CD4-positive, alpha-beta T cell (primary cell): ENCODE measurements at places on chromosomes 13 and 19. TPM values are rescaled to one million over a fixed set of nuclear protein-coding genes. Genes with fewer than 3 reads are reported as not detected.

Gene ZNF134
- total RNA-seq = 24.6 TPM

Gene TEX26
- total RNA-seq = not detected

Gene PDX1
- not detected for total RNA-seq

Gene PEX11G
- total RNA-seq = not detected

Gene CRX
- total RNA-seq = not detected

Gene CEACAM7
- total RNA-seq = not detected

Gene MEDAG
- total RNA-seq = not detected

Gene CEACAM1
- total RNA-seq = 1.2 TPM

Gene LRRC8E
- total RNA-seq = not detected

Gene SLC7A10
- total RNA-seq = not detected

Gene STX10
- 40.9 TPM for total RNA-seq

Gene ONECUT3
- total RNA-seq = not detected

Gene C19orf25
- total RNA-seq = 15.8 TPM

Gene CEACAM8
- not detected for total RNA-seq

Gene GATAD2A
- 104 TPM for total RNA-seq

DNA sequence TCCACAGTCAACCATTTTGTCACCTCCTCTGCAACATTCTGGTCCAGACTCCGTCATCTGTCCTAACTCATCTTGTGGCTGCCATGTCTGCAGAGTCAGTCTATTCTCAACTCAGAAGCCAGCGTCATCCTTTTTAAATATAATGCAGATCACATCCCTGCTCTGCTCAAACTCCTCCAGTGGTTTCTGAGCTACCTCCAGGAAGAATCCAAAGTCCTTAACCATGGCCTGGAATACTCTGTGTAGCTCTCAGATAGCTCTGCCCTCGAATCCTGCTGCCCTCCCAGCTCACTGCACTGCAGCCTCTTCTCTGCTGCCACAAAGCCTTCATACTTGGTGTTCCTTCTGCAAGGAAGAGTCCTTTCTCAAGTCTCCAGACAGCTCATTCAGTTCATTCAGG, 190.8 kb downstream of the FOXO1 start:
- DNase-seq = no peak

DNA sequence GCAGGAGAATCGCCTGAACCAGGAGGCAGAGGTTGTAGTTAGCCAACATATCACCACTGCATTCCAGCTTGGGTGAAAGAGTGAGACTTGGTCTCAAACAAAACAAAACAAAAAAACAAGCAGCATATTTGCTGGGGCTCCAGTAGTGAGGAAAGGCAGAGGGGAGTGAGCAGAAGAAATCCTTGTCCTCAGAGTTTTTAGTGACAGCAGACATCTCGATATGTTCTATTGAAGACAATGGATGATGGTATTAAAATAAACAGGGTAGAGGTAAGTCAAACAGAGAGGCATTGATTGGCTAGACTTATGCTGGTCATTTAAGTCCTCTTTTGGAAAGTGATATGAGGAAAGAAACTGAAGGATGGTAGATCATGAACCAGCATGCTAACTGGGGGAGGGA, 19.0 kb downstream of the NLRP7 start:
- DNase-seq = no peak

GRCh38 chr19:50000038-50000840, 24.9 kb downstream of the VRK3 start:
- DNase-seq = no peak

GRCh38 chr13:108902405-108903155, 273.2 kb downstream of the MYO16 start:
- no peak for DNase-seq

DNA sequence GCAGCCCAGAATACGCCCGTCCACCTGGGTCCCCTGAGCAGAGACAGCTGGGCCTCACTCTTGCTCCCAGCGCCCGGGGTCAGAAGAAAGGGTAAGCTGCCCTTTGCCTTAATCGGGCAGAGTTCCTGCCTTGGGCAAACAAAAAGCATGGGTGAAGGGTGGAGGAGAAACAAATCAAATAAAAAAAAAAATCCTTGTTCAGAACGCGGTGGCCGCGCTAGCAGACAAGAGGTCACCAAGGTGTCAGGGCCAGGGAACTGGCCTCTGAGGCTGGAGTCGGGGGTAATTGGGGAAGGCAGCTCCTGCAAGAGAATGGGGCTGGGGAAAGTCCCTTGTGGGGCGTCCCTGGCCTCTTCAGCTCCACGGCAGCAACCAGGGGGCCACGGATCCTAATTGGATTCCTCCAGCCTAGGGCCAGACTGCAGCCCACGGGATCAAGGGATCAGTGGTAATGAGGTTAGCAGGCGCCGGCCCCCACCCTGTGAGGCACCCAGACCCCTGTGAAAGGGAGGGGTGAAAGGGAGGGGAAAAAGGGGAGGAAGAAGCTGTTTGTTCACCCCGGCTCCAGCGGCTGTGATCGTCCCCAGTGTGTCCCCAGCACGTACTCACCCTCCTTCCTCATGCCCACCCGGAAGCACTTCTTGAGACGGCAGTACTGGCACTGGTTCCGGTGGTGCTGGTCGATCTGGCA, 5.5 kb downstream of the NR2F6 start:
- DNase-seq = no peak

DNA sequence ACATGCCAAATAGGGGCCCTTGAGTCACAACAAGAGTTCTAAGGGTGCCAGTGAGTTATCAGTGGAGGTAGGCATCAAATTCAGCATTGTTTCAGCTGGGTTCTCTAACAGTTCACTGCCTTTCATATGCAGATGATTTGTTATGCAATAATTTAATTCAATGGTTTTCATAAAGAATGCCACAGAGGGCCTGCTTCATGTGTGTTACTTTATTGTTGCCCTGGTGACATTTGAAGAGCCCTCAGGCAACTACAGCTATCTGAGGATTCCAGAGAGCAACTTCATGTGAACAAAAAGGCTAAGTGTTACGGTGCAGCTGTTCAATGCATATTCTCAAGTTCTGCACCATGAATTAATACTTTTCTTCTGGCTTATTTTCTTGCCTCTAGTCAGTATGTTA, 43.1 kb upstream of the STARD13 start:
- no peak for DNase-seq

GRCh38 chr19:13934785-13935109, 3.5 kb downstream of the PODNL1 start:
- no peak for DNase-seq

DNA sequence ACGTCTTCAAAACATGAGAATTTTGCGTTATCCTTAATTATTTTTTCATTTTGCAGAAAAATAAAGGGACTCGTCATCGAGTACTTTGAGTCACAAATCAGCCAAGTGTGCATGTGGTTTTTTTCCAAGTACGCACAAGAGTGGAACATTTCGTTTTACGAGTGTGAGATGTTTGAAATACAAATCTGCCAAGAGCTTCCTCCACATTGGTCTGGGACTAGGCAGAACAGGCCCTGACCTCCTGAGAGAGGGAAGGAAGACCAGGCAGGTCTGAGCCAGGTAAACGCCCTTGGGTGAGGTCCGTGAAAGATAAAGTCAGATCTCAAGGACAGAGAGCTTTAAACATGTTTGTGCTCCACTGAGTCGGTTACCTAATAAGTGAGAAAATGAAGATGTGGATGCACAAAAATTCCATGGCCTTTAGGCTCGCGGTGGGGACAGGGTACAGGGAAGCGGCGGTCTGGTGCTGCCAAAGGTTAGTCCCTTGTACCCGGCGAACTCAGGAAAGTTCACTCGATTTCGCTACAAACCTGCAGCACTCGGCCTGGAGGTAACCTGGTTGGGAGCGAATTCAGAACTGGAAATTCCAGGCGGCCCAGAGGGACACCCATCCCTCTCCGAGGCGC, 473 bp upstream of the ITM2B start:
- DNase-seq = no peak

- DNase-seq = no peak
Measured at GRCh38 chr13:22848539-22849052, 332.2 kb upstream of the SGCG start.

DNA sequence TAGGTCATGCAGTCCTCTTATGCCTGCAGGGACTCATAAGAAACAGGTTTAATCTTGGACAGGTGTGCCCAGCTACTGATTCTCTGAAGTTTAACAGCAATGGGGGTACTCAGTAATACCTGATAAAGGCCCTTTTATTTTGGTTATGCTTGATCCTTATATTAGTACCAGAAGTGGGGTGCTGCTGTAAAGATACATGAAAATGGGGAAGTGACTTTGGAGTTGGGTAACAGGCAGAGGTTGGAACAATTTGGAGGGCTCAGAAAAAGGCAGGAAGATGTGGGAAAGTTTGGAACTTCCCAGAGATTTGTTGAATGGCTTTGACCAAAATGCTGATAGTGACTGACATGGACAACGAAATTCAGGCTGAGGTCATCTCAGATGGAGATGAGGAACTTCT, 14.6 kb upstream of the TMTC4 start:
- DNase-seq = no peak

DNA sequence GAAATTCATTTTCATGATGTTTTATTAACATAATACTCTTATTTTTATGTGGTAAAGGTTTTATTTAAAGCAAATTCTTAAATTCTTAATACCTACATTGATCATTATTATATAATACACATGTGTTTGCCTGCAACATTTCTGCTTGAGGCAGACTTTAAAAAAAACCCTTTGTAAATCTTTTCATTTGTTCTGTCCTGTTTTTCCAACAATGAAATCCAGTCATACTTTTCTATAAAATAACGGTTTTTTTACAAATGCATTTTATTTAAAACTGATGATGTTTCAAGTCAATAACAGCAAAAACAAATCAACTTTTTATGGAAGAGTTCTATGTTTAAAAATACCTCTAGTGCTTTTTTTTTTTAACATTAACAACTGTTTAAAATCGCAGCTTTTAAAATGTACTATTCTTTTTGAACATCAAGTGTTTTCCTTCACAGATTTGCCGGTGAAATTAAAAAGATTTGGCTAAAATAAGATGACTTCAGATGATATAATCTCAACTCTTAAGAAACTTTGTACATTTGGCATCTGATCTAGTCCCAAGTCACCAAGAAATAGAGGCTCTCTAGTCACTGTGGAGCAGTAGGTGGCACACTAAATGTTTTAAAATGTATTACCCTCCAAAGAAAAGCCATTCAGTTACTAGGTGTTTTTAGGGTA, 5.1 kb downstream of the POU4F1 start:
- DNase-seq = no peak

DNA sequence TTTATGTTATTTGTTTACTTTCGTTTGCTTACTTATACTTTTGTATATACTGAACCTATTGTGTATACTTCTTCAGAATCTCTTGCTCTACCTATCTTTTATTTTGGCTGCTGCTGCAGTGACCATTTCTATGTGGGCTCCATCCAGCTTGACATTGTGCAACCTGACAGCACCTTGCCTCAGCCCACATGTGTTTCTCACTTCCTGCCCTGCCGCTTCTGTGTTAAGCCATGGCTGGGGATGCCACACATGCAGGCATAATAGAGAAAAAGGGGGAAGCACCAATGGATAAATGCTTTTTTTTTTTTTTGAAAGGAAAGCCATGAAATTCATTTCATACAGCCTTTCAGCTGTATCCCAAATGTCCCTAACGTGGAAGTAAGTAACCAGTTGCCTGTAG, 147.6 kb downstream of the RBM26 start:
- DNase-seq = no peak

DNA sequence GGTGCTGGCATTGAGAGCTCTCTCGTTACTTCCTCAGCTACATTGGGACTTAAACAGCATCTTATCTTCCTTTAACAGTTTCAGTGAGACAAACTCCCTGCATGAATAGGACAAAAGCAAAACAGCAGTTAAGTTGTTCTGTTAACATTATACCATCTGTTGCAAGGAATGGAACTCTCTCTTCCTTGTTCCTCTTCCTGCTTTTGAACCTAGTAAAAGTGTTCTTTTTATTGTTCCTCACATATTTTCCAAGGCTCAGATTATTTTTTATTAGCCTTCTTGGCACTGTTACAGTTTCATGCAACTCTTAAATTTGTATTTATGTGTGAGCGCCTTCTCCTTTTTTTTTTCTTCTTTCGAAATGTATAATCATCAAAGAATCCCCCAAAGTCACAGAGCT, 202.6 kb upstream of the UFM1 start:
- no peak for DNase-seq

DNA sequence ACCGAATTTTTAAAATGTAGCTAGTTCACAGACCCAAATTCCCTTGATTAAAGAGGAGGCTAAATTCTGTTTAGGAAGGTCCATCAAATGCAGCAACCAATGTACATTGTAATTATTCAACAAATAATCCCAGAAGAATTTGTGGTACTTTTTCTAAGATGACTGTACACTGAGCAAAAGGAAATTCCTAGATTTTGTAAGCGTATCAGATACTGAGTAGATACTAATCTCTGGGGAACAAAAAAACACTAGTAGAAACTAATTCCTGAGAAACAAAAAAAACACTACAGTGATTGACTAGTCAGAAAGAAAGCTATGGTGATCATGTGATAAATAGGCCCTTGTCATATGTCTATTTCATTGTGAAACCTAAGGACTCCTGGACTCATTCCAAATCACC, 246.1 kb downstream of the PCDH17 start:
- no peak for DNase-seq

DNA sequence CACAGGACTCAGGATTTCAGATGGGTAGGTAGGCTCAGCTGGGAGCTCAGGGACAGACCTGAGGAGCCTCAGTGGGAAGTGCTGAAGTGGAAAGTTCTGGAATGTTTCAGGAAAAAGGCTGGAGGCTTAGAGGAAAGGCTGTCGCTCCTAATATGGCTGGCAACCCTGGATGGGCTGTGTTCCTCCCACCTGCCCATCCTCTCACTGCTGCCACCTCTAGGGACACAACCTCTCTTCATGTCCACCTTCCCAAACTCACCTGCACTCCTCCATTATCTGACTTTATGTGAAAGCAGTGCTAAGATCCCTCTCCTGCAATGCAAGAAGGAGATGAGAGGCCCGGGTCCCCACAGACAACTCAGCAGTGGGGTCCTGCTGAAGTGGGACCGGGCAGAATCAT, 5.8 kb upstream of the CEACAM21 start:
- no peak for DNase-seq

- DNase-seq = peak; percentile 48
Measured at GRCh38 chr13:99264051-99264450, 5.9 kb upstream of the GPR18 start.

- no peak for DNase-seq
Measured at GRCh38 chr13:66700117-66700601, 530.0 kb downstream of the PCDH9 start.

GRCh38 chr19:41944336-41944735, 14.8 kb downstream of the RABAC1 start:
- DNase-seq = no peak

- no peak for DNase-seq
Measured at GRCh38 chr13:99383511-99383921, 76.3 kb upstream of the GPR183 start.

- peak; percentile 52 for DNase-seq
Measured at GRCh38 chr19:8194528-8195267, 14.5 kb upstream of the CERS4 start.

GRCh38 chr19:55301459-55302317, 17.9 kb downstream of the BRSK1 start:
- peak; percentile 95 for DNase-seq
